ENCODE measurements at places on chromosomes 11 and 22.

DNA sequence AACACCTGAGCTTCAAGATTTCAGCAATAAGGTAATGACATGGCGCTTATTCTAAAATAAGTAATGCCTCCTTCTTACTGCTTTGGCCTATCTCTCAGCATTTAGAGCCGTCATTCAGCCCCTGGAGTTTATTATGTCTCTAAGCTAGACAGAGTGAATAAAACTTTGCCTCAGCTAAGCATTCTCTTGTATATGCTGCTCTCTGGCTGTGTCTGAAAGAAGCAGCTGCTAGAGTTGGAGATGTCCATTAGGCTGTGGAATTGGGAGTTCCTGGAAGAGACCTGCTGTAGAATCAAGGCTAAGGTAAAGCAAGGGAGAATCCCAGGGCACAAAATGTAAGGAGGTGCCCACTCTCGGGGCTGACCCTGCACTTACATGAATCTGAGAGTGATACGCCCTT is 35.5 kb upstream of the TTC12 start:
- no peak for DNase-seq

GRCh38 chr11:66006891-66007176 is 4.5 kb downstream of the BANF1 start:
- no peak for DNase-seq

GRCh38 chr11:61577383-61578118 is 3.3 kb downstream of the SYT7 start:
- no peak for DNase-seq

DNA sequence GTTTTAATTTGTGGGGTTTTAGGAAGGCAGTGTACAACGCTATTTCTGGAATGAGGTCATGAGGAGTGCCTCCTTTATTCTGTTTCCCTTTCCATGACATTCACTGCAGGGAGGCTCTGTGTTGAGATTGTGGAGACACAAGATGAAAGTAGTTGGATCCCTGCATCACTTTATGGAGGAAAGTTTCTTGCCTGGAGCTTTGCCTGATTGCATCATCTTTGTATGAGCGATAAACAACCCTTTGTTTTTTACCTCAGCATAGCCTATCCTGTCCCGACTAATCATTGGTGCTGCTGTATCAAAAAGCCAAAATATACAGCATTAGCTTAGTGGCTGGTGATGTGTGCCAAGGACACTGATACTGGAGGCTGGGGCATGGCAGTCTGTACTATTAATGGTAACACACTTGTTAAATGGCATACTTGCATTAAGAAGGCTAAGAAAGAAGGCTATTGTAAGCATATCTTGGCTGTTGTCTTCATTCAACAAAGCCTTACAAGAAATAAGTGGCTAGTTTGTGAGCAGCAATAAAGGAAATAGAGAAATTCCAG is 31.2 kb upstream of the SLC5A4 start:
- no peak for DNase-seq

- DNase-seq, result no peak
Measured at GRCh38 chr11:131739243-131739882, 368.9 kb downstream of the NTM start.

- no peak for DNase-seq
Measured at GRCh38 chr11:133904818-133905515, 51.8 kb downstream of the IGSF9B start.

- DNase-seq, result no peak
Measured at GRCh38 chr22:41523464-41524221, 20.6 kb downstream of the POLR3H start.

DNA sequence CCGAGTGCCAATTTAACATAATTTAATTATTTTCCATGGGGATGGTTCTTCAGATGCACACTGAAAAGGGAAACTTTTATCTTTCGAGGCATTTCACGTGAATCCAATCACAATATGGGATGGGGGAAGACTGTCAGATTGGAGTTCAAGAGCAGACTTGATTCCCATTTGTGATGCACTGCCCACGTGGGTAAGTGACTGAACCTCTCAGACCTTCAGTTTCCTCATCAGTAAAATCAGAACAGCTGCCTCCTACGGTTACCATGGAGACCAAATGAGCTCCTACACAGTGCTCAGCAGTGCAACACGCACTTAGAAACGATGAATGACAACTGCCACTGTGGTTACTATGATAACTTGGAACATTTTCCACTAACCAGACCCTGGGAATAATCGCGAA is 21.7 kb downstream of the KIAA0930 start:
- no peak for DNase-seq

- DNase-seq, result no peak
Measured at GRCh38 chr22:45804986-45805325, 133.3 kb downstream of the ATXN10 start.

- DNase-seq, result no peak
Measured at GRCh38 chr11:1390569-1391164, 933 bp downstream of the BRSK2 start.

DNA sequence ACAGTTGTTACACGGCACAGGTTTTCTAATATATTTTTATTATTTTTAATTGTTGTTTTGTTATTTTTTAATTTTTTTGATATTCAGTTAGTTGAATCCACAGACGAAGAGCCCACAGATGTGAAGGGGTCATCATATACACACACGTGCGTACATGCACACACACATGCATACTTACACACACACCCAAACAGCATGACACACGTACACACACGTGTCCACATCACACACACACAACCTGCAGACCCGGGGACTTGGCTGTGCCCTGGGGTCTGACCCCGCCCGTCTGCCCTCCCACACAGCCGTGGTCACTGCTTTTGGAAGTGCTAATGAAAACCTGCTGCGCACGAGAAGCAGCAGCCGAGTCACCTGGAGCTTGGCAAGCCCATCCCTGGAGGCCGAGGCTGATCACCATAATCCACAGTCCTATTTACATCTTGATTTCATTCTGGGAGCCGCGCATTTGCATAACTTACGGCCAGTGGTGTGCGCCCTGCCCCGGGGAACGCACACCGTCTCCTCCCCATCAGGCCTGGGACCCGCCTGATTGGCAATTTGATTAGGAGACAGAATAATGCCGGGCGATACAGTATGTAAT is 110.3 kb downstream of the BRD1 start:
- no peak for DNase-seq

DNA sequence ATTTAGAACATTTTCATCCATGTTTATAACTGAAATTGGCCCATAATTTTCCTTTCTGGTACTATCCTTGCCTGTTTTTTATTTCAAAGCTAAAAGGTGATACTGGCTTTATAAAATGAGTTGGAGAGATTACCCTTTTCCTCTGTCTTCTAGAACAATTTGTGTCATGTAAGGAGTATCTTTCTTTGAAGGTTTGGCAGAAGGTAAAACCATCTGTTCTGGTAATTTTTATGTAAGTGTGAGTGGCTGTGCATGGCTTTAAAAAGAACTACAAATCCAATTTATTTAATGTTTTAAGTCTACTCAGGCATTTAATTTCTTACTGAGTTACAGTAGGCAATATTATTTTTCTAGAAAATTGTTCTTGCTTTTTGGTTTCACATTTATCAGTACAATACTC is 7.7 kb upstream of the MRGPRD start:
- DNase-seq, result no peak

DNA sequence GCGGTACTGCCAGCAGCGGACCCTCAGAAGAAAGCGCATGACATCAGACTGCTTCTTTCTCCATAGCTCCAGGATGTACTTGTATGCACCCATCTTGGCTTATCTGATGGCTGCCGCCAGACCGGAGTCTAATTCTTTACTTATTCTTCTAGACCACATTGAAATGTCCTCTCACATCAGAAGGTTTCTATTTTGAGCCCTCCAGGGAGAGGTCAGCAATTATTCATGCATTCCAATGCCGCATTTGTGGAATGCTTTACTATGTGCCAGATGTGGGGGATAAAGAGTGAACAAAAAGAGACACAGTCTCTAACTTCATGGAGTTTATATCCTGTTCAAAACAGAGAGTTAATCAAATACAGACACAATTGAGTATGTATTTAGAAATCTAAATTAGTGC is 230.1 kb downstream of the MIAT start:
- no peak for DNase-seq

- no peak for DNase-seq
Measured at GRCh38 chr22:46770151-46770641, 7.7 kb downstream of the TBC1D22A start.

DNA sequence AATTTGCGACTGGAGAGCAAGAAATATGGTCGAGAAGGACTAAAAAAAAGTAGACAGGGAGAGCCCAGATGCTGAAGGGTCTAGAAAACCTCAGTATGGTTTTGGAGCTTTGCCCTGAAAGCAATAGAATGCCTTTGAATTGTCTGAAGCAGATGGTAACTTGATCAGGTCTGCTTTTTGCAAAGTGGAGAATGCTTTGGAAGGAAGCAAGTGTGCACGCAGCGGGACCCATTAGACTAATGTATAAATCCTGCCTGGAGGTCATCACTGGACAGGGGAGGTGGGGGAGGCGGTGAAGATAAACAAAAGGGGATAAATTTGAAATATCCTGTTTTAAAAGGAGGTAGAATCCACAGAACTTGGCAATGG is 757 bp upstream of the HINFP start:
- no peak for DNase-seq

GRCh38 chr11:18650859-18651557 is 16.9 kb upstream of the SPTY2D1 start:
- no peak for DNase-seq

GRCh38 chr11:12397931-12398334 is 20.6 kb downstream of the PARVA start:
- no peak for DNase-seq

GRCh38 chr11:134230339-134230738 is 5.9 kb downstream of the VPS26B start:
- no peak for DNase-seq

DNA sequence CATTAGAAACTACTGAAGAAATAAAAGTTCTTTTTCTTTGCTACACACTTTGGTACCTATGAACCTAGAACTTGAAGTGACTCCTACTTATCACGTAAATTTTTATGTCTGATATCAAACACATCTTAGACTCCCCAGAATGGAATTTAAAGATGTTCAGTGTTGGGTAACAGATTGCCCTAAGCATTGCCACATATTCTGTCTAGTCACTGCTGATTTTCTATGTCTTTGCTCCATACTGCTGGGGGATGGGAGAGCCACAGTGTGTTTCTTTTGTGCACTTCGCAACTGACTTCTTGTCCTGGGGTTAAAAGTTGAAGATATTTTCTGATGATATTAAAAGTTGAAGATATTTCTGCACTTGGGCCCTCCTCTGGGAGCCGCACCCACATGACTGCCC is 19.4 kb upstream of the MYO18B start:
- DNase-seq, result no peak

DNA sequence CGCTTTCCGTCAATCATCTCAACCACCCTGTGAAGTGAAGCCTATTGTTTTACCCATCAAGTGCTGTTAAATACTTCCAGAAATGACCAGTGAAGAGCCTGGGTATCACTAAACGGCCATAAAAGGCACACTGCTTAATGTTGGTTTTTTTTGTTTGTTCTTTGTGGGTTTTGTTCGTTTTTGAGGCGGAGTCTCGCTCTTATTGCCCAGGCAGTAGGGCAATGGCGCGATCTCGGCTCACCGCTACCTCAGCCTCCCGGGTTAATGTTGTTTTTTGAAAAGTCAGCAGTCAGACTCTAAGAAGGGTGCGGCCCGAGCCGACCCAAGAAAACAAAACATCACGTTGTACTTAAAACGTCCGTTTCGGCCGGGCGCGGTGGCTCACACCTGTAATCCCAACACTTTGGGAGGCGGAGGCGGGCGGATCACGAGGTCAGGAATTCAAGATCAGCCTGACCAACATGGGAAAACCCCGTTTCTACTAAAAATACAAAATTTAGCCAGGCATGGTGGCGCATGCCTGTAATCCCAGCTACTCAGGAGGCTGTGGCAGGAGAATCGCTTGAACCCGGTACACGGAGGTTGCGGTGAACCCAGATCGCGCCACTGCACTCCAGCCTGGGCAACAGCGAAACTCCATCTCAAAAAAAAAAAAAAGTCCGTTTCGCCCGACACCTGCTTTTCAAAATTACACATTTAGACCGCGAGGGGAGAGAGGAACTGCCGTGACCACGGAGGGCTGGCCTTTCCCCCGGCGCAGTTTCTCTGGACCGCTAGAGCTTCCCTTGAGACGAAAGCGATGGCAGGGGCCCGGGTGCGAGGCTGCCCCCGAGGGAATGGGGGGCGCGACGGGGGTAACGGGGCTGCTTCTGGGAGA is 714 bp downstream of the CD59 start:
- no peak for DNase-seq

- DNase-seq, result no peak
Measured at GRCh38 chr22:37313376-37314314, 31.3 kb downstream of the CYTH4 start.

DNA sequence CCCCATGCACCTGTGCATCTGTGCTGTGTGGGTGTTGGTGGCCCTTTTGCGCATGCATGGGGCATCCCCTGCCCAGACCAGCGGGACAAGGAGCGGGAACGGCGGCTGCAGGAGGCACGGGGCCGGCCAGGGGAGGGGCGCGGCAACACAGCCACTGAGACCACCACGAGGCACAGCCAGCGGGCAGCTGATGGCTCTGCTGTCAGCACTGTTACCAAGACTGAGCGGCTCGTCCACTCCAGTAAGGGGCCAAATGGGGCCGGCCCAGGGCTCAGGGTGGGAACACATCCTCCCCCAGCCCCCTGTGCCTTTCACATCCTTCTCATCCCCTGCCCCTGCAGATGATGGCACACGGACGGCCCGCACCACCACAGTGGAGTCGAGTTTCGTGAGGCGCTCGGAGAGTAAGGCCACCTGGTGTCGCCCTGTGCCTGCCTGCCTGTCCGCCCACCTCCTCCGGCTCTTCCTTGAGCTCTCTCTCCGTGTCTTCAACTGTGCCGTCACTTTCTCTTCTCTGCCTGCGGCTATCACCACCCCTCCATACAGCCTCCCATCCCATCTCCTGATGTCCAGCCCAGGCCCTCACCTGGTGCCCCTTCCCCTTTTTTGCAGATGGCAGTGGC is 10.6 kb downstream of the SELENOM start:
- DNase-seq, result no peak

DNA sequence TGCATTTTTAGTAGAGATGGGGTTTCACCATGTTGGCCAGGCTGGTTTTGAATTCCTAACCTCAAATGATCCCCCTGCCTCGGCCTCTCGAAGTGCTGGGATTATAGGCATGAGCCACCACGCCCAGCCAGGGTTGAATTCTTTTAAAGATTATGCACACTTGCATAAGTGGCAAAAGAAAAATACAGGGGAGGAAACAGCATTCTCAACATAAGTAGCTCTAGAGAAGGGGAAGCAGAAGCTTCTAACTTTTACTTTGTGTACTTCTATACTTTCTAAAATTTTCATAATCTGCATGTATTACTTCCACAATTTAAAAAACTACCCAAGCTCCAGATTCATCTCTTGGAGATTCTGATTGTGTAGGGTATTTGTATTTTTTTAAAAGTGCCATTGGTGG is 108.0 kb downstream of the SLC1A2 start:
- no peak for DNase-seq

- DNase-seq, result no peak
Measured at GRCh38 chr22:22460635-22461034, 47.9 kb downstream of the ZNF280B start.

- DNase-seq, result no peak
Measured at GRCh38 chr11:125457814-125458343, 38.2 kb downstream of the FEZ1 start.

DNA sequence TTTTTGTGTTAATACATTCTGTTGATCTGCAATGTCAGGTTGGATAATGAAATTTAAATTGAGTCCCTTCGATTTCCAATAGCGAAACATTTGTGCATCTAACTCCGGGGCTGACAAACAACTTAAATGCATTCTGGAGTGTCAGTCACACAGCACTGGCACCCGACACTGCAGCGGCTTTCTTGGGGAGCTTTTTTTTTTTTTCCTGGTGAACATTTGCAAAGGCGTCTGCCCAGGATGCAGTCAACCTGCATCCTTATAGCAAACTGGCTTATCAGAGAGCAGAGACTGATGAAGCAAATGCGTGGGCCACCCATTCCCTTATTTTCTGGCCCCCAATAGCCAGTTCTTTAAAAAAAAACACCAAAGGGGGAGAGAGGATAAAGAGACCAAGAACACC is 1167.7 kb downstream of the LRRC4C start:
- no peak for DNase-seq
